ENCODE measurements at places on chromosomes 6 and 20.

GRCh38 chr6:41449399-41450245 lies 96.6 kb upstream of the FOXP4 start:
- peak; percentile 60 for DNase-seq

- no peak for DNase-seq
These were observed 12.2 kb upstream of the HBS1L start for GRCh38 chr6:135066806-135067205.

GRCh38 chr6:40550202-40551101 lies 36.7 kb downstream of the LRFN2 start:
- peak; percentile 67 for DNase-seq

GRCh38 chr20:21262812-21263211 lies 40.3 kb upstream of the XRN2 start:
- no peak for DNase-seq

DNA sequence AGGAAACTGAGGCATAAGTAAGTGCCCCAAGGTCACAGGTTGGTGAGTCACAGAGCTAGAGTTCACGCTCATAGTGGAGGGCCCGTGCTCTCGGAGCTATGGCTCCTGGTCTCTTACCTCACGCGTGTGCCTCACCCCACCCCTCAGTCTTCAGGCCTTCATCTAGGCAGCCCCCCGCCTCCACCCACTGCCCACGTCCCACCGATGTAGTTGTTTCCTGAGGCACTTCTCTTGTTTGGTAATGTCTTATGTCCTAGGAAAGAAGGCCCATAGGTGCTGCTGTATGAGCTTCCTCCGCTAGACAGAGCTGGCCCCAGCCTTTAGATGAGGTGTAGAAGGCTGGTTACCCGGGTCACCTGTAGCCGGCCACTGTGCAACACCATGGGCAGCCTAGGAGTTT lies 5.1 kb downstream of the RIPK1 start:
- no peak for DNase-seq

- DNase-seq: no peak
These were observed 48.3 kb downstream of the TXLNB start for GRCh38 chr6:139243536-139243935.

GRCh38 chr6:127107916-127108315 lies 10.6 kb upstream of the RSPO3 start:
- DNase-seq: no peak

DNA sequence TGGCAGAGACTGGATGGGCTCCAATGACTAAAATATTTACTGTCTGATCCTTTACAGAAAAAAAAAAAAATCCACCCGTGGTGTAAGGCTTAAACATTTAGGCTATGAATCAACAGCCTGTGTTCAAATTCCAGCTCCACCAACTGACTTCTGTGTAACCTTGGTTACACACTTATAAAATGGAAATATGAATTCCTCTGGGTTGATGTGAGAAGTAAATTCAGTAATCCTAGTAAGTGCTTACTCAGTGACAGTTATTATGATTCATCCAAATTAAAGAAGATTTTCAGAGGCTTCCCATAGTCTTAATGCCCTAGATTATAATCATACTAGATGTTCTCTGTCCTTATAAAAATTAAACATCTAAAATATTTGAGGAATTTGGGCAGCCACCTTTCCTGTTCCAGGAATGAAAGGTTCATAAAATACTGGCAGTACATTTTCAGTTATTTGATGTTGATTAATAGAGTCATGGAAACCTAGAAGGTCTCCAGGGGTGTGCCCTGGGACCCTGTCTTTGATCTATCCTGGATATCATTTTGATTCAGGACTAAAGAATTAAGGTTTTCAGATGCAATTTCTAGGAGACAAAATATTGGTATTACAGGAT lies 180.3 kb upstream of the ZNF217 start:
- DNase-seq: no peak

GRCh38 chr6:897528-898207 lies 204.7 kb upstream of the EXOC2 start:
- no peak for DNase-seq

DNA sequence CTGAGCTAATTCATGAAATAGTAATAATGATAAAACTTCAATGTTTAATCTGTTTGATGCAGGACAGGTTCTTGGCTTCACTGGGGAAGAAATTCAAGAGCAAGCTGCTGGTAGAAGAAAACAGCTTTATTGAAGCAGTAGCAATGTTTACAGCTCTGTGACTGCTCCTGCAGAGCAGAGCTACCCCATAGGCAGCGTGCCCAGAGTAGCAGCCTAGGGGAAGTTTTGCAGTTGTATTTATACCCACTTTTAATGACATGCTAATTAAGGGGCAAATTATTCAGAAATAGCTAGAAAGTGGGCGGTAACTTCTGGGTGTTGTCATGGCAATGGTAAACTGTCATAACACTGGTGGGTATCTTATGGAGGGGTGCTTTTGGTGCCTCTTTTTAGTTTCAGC lies 518.0 kb downstream of the RFPL4B start:
- DNase-seq: no peak

DNA sequence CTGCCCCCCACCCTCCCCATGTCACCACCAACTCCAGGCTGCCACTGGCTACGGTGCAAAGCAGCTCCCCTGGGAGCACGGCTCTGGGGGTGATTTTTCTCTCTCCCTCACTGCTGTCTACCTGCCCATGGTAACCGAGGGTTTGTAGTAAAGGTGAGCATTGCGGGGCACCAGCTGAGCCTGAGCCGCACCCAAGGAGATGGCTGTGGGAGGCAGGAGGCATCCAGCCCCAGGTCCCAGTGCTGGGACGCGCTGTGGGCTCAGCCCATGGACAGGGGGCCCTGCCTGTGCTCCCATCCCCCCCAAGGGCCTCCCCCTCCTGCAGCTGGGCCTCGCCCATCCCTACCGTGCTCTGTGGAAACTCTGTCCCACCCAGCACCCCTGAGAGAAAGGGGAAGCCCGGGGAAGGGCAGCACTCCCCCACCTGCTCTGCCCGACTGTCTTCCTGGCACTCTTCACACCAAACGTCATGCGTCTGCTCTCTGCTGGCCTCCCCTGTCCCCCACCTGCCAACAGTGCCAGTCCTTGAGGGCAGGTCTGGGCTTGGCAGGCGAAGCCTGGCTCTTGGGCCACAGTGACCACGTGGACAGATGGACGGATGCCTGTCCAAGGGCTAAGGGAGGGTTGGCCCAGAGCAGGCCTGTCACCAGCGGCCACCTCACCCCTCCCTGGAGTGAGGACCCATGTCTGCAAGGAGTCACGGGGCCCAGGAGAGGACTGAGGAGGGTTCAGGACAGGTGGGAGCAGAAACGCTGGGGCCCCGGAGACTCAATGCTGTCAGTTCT lies 3.8 kb upstream of the CHRNA4 start:
- no peak for DNase-seq

GRCh38 chr6:123404975-123405374 lies 231.8 kb downstream of the TRDN start:
- no peak for DNase-seq

GRCh38 chr6:7201444-7201731 lies 93.6 kb downstream of the RREB1 start:
- no peak for DNase-seq

All from NCI-H146 (cell line).